ENCODE measurements at places on chromosomes 6 and 20.
A peak's percentile ranks its signal among the peaks of the same experiment; 100 is the strongest.

DNA sequence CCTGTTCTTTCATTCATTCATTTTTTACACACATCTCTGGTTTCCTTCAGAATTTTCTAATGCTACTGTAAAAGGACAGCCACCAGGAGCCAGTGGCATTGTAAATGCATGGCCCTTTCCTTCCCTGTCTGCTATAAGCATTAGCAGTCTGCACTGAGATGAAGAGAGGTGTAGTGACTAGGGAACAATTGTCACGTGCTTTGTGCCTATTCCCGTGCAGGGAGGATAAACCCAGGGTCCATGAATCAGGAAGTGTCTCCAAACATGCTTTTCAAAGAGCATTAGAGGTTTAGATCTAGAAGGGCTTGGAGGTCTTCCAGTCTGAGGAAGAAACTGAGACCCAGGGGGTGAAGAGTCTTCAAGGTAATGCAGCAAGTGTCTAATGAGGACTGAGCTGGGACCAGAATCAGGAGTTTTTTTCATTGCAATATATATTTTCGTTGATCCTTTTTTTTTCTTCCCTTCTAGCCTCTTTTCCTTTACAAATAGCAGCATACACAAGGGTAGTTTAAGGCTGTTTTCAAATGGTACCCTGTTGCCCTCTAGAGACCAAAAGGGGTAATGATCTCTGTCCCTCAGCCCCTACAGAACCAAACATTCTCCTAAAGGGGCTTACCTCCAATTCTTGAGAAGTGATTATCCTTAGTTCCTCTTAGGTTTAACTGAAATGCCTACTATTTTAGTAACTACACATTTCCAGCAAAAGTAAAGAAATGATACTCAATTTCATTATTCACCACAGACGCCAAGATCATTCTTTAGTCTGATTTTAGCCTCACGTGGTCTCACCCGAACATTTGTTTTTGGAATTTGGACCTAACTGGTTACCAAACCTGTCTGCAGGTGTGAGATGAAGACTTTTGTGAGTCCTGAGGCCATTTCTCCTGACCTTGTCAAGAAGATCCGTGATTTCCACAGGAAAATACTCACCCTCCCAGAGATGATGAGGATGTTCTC, 6.6 kb downstream of the TRIM15 start:
- peak; percentile 20 for DNase-seq

- DNase-seq: no peak
Observed at GRCh38 chr6:27579973-27580372, 107.1 kb upstream of the ZNF184 start.

DNA sequence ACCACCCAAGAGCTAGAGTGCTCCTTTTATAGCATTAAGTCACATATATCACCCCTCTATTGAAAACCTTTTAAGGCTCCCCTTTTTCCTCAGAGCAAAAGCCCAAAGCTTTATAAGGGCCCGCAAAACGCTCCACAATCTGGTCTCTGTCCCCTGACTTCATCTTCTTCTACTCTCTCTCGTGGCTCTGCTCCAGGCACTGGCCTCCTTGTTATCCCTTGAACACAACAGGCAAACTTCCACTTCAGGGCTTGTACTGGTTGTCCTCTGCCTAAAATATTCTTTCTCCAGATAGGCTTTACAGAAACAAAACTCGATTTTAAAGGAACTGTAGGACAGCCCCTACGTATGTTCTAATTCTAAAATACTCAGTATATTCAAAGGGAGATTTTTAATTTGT, 44.0 kb upstream of the SPDEF start:
- DNase-seq: no peak

GRCh38 chr6:64672651-64673050, 1034.4 kb downstream of the EYS start:
- DNase-seq: no peak

GRCh38 chr6:166947251-166947650, 9.1 kb downstream of the RNASET2 start:
- no peak for DNase-seq

DNA sequence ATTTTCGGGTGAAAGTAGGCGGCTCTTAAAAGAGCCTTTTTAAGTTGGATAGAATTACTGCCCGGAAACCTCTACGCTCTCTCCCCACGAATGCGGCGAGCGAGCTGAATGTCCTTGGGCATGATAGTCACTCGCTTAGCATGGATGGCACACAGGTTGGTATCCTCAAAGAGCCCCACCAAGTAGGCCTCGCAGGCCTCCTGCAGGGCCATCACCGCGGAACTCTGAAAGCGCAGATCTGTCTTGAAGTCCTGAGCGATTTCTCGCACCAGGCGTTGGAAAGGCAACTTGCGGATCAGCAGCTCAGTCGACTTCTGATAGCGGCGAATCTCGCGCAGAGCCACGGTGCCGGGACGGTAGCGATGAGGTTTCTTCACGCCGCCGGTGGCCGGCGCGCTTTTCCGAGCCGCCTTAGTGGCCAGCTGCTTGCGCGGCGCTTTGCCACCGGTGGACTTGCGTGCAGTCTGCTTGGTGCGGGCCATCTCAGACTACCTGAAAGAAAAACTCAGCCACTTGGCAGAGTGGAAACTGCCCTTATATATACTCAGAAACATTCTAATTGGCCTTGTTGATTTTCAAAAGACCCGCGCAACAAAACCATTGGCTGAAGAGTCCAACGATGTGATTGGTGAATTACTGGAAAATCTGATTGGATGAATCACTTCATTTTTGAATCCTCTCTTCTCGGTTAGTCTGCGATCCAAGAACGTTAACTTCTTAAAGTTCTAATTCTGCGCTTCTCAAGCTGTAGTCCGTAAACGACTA, 93.9 kb upstream of the BTN3A2 start:
- peak; percentile 98 for DNase-seq

DNA sequence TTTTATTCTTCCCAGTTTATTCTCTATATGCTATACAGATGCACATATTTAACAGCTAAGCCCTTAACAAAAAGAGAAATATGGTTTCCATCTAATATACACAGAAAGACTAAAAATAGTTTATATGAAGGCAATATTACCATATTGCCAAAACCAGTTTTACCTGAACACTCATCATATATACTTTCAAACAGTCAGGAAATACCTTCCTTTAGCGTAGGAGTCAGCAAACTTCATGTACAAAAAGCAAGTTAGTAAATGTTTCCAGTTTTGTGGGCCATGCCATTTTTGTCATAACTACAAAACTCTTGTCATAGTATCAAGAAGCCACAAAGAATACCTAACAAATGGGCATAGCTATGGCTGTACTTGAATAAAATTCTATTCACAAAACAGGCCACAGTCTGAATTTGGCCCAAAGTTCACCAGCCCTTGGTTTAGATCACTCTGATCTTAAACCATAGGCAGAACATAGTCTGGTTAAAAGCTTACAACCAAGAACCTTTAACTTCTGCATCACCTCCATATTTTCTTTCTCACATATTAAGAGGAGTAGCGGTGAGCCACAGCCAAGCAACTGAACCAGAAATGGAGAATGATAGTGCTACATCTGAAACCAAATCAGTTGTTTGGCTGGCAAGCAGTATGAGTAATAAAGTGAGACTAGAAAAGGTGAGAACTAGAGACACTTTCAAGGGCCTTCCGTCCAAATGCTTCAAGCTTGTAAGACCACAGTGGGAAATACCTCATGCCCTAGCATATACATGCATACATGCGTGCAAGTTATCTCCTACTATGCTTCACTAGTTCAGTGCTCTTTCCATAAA, 116.6 kb downstream of the PTPRK start:
- no peak for DNase-seq

DNA sequence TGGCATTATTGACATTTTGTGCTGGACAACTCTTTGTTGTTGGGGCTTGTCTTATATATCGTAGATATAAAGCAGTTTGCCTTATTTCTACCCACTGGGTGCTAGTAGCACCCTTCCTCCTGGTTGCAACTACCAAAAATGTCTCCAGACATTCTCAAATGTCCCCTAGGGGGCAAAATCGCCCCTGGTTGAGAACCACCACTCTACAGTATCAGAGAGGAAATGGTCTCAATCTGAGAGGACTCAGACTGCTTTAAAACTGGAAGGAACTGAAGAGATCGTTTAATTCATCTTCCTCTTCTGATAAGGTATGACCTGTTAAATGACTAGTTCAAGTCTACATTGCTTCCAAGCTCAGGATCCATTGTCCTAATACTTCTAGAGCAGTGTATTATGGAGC, 14.9 kb downstream of the SH3BGRL2 start:
- DNase-seq: no peak

GRCh38 chr6:123904228-123904627, 100.6 kb downstream of the NKAIN2 start:
- DNase-seq: no peak

DNA sequence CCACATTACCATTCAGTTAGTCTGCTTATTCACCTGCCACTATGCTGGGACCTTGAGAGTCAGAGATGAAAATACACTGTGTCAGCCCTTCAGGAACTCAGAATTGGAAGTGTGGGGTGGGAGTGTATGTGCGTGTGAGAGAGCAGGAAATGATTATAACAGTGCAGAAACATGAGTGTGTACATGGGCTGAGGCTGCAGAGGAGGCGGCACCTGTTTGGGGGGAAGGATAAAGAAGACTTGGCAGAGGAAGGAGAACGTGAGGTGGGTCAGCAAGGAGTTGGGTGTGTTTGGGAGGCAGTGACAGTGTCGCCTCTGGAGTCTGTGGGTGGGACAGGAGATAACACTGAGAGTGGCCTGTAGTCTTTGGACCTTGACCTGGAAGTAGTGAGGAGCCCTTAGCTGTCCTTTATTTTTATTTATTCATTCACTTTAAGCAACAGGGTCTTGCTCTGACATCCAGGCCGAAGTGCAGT, 3.1 kb downstream of the CHMP4B start:
- DNase-seq: no peak

- no peak for DNase-seq
Observed at GRCh38 chr6:11711984-11712711, 66.5 kb downstream of the ADTRP start.

DNA sequence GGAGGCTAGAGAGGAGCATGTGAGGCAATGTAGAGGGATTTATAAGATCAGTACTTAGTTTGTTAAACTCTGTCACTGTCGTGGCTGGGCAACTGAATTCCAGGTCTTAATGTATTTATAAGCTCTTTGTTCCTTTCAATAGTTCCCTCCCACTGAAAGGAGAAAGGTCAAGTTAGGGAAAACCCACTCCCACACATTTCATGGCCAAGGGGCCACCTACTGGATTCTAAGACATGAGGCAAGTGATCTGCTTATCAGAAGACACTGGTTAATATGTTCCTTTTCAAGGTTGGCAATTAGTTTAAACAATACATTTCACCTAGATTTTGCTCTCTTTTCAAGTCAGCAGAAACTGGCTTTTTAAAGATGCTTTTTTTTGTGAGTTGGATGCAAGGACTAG, 5.4 kb upstream of the GSTA5 start:
- DNase-seq: no peak

GRCh38 chr6:128492386-128492785, 28.0 kb downstream of the PTPRK start:
- no peak for DNase-seq

DNA sequence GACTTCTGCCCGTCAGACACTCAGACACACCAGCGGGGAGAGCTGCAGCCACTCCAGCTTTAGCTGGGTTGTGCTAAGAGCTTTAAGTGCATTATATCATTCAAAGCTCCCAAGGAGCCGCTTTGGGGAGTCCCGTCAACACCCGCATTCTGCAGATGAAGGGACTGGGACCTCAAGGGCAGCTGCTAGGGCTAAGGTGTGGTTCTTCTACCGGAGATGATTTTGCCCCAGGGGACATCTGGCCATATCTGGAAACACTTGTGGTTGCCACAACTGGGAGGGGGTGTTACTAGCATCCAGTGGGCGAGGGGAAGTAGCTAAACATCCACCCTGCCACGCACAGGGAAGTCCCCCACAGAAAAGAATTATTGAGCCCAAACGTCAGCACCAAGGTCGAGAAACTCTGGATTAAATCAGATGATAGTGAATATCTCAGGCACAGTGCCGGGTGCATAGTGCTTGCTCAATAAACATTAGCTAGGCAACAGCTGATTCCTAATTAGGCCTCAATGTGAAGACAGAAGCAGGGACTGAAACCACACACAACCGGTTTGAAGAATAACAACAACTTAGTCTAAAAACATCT, 29.6 kb downstream of the PMEPA1 start:
- DNase-seq: peak; percentile 86

- DNase-seq: peak; percentile 95
Observed at GRCh38 chr6:32685603-32686002, 19.1 kb upstream of the HLA-DQB1 start.

- no peak for DNase-seq
Observed at GRCh38 chr20:23835716-23836115, 9.2 kb upstream of the CST2 start.

GRCh38 chr20:2508631-2509467, at the start of gene ZNF343:
Gene ZNF343 (minus strand): TSS chr20:2508915. CDS start chr20:2493895, 15,020 bp downstream.
- peak; percentile 58 for DNase-seq

GRCh38 chr6:13071550-13072345, 256.6 kb downstream of the TBC1D7 start:
- DNase-seq: no peak

DNA sequence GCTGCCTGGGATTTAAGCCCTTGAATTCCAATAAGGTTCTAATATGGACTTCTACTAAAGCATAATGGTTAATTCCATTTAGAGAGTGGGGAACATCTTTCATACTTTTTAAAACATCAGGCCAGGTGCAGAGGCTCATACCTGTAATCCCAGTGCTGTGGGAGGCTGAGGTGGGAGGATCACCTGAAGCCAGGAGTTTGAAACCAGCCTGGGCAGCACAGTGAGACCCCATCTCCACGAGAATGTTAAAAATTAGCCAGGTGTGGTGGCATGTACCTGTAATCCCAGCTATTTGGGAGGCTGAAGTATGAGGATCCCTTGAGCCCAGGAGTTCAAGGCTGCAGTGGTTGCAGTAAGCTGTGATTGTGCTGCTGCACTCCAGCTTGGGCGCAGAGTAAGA, 35.0 kb downstream of the E2F3 start:
- no peak for DNase-seq

DNA sequence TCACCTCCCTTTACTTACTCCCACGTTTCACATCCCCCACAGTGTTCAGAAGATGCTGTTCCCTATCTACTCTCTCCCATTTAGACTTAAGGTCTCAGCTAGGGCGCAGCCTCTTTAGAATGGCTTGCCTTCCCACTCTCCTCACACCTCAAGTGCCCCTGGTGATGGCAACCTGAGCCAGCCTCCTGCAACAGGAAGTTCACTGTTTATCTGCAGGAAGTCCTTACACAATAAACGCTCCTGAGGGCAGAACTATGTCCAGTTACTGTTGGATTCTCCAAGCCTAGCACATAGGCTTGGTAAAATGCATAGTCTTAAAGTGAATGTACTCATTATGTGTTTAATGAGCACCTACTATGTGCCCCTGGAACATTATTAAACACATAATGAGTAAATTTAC, 21.9 kb upstream of the RAB22A start:
- DNase-seq: no peak

GRCh38 chr6:134238960-134239795, 78.7 kb downstream of the SGK1 start:
- DNase-seq: no peak
